T-helper 17 cell (primary cell): ENCODE measurements at places on chromosomes 3 and 15. TPM values are rescaled to one million over a fixed set of nuclear protein-coding genes. Genes with fewer than 3 reads are reported as not detected.

GRCh38 chr3:15768421-15769255 is 29.1 kb downstream of the ANKRD28 start:
- H3K27me3 ChIP-seq = no peaks in the 10 kb centered on the region
- no peak for DNase-seq
- peaks cover 5% of the 10 kb centered on the region for H3K36me3 ChIP-seq
- no peak overlapping the region for H3K4me3 ChIP-seq
- H3K27ac ChIP-seq = no peak overlapping the region

DNA sequence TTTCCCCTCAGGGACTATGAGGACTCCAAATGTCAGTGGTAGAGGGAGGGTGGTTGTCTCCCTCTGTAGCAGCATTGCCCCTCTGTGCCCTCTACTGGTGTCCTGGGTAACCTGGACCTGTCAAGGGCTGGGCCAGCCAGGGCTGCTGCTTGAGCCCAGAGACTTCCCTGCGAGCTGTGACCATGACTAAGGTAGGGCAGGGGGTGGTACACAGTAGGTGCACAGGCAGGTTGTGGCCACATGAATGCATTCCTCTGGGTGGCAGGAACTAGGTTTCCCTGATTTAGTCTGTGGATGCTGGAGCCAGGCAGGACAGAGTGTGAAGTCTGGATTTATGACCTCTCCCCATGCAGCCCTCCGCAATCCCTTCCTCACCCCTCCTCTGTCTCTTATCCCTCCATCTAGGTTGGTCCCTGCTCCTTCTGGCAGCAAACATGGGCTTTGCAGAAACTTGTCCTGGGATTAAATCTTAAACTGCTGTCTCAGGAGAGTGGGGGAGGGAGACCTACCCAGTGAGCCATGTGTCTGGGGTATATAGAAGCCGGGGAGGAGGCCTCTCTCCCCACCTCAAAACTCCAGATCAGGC is 8.7 kb upstream of the SEMA3F start:
- peaks cover 3% of the 10 kb centered on the region for H3K36me3 ChIP-seq
- H3K4me3 ChIP-seq = no peak overlapping the region

The SOX2 gene
- total RNA-seq = not detected

- H3K4me3 ChIP-seq = no peak overlapping the region
- peaks cover 40% of the 10 kb centered on the region for H3K4me1 ChIP-seq
- H3K27ac ChIP-seq = peak overlapping the region; percentile 95
- no peak for DNase-seq
- peaks cover 6% of the 10 kb centered on the region for H3K36me3 ChIP-seq
- no peaks in the 10 kb centered on the region for H3K27me3 ChIP-seq
Measured at GRCh38 chr3:53104762-53105161, 25.5 kb downstream of the RFT1 start.

GRCh38 chr15:43808960-43809678 is 8.7 kb downstream of the HYPK start:
- H3K4me1 ChIP-seq = peaks cover 9% of the 10 kb centered on the region
- H3K4me3 ChIP-seq = no peak overlapping the region
- H3K27me3 ChIP-seq = no peaks in the 10 kb centered on the region
- H3K36me3 ChIP-seq = peaks cover 11% of the 10 kb centered on the region
- no peak overlapping the region for H3K27ac ChIP-seq

The CSPG5 gene
- total RNA-seq = 0.21 TPM

The FBXL22 gene
- total RNA-seq = 1.1 TPM

GRCh38 chr3:12447075-12447474 is 37.2 kb upstream of the TSEN2 start:
- H3K4me3 ChIP-seq = no peak overlapping the region
- DNase-seq = no peak
- peaks cover 23% of the 10 kb centered on the region for H3K27me3 ChIP-seq
- peaks cover 6% of the 10 kb centered on the region for H3K4me1 ChIP-seq
- H3K36me3 ChIP-seq = no peaks in the 10 kb centered on the region
- no peak overlapping the region for H3K27ac ChIP-seq

- peaks cover 6% of the 10 kb centered on the region for H3K4me1 ChIP-seq
- H3K27me3 ChIP-seq = peaks cover 29% of the 10 kb centered on the region
- no peak for DNase-seq
- H3K36me3 ChIP-seq = peaks cover 3% of the 10 kb centered on the region
Measured at GRCh38 chr3:135895734-135896121, 69.8 kb upstream of the PPP2R3A start.

The MYLK gene
- 52.1 TPM for total RNA-seq

The PCOLCE2 gene
- not detected for total RNA-seq

- peak overlapping the region; percentile 3 for H3K27ac ChIP-seq
- DNase-seq = no peak
Measured at GRCh38 chr3:101950985-101951733, 101.8 kb downstream of the NFKBIZ start.

DNA sequence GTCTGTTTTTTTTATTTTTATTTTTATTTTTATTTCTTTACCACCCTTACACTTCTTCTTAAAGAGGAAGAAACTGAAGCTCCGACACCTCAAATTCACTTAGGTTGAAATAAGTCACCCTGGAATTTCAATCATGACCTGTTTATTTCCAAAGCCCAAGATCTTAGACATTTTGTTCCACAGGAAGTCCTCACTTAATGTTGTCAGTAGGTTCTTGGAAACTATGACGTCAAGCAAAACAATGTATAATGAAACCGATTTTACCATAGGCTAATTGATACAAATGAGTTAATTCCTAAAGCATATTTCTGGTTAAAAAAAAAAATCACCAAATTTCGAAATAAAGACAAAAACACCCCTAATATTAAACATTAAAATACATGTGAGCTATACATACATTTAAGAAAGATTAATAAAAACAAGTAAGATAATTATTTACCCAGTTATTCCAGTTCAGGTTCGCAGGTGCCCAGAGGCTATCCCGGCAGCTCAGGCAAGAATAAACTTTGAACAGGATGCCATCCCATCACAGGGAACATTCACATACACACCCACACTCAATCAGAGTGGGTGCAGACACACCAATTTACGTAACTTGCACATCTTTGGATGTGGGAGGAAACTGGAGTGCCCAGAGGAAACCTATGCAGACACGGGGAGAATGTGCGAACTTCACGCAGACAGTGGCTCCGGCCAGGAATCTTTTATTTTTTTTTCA is 391.0 kb downstream of the RAP2B start:
- peaks cover 3% of the 10 kb centered on the region for H3K4me1 ChIP-seq
- H3K27me3 ChIP-seq = no peaks in the 10 kb centered on the region
- no peaks in the 10 kb centered on the region for H3K36me3 ChIP-seq

GRCh38 chr3:23662079-23662617 is 143.6 kb upstream of the UBE2E1 start:
- no peak overlapping the region for H3K4me3 ChIP-seq
- peaks cover 8% of the 10 kb centered on the region for H3K4me1 ChIP-seq
- no peaks in the 10 kb centered on the region for H3K36me3 ChIP-seq
- no peak overlapping the region for H3K27ac ChIP-seq

GRCh38 chr15:51346136-51346535 is 4.7 kb downstream of the GLDN start:
- H3K4me1 ChIP-seq = no peaks in the 10 kb centered on the region
- no peak for DNase-seq
- H3K27me3 ChIP-seq = peaks cover 40% of the 10 kb centered on the region
- no peak overlapping the region for H3K4me3 ChIP-seq
- H3K36me3 ChIP-seq = no peaks in the 10 kb centered on the region
- no peak overlapping the region for H3K27ac ChIP-seq

DNA sequence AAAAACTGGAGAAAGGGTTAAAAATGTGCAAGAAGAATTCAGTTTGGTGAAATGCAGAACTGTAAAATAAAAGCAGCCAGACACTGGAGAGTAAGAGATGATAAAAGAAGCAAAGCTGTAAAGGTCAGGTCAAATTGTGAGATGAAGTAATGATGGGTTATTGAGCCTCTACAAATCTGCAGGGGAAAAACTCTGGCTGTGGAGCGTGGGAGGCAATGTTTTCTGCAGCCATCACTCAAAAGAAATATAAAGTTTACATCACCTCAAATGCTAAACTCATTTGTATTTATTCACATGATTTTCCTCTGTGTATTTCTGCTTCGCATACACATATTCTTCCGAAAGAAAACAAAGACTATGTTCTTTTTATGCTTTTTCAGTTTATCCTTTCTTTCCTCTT is 158.8 kb upstream of the GPR149 start:
- no peaks in the 10 kb centered on the region for H3K4me1 ChIP-seq
- no peaks in the 10 kb centered on the region for H3K36me3 ChIP-seq
- no peak for DNase-seq

DNA sequence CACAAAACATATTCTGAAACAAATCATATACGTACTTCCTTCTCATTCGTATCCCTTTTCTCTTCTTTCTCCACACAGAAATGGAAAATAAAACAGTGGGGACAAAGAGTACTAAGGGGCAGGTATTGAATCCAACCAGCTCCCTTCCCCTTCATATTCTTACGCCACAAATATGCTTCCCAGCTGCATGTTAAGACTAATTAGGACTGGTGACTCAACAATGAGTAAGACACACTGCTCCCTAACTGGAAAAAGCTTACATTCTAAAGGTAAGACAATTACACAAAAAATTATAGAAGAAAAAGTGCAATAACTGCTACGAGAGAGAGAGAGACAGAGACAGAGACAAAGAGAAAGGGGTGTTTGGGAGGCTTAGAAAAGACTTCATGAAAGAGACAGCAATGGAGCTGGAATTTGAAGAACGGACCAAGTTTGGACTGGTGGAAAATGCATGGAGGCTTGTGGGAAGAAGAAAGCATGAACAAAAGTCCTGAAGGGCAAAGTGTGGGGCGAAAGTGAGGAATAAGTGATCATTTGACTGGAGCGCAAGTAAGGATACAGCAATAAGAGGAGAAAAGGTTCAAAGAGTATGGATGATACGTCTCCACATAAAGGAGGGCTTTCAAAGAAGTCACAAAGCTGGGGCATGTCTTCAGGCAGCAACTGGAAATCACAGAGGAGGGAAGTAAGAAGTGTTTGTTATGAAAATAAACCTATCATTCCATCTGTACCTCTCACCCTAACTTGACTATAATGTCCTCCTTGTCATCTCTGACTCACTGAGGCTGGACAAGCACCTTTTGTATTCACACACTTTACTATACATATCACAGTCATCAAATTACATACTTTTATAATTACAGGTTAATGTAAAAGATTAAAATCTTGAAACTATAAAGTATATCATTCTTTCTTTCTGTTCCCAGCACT is 49.2 kb downstream of the RYK start:
- H3K4me3 ChIP-seq = no peak overlapping the region
- peaks cover 11% of the 10 kb centered on the region for H3K4me1 ChIP-seq
- peaks cover 22% of the 10 kb centered on the region for H3K36me3 ChIP-seq
- H3K27ac ChIP-seq = no peak overlapping the region

GRCh38 chr3:120637851-120638559 is 41.9 kb downstream of the NDUFB4 start:
- no peaks in the 10 kb centered on the region for H3K27me3 ChIP-seq
- no peaks in the 10 kb centered on the region for H3K36me3 ChIP-seq
- DNase-seq = no peak
- no peak overlapping the region for H3K4me3 ChIP-seq
- H3K27ac ChIP-seq = no peak overlapping the region

GRCh38 chr15:90564051-90564450 is 34.3 kb downstream of the CRTC3 start:
- peaks cover 2% of the 10 kb centered on the region for H3K36me3 ChIP-seq
- H3K27ac ChIP-seq = peak overlapping the region; percentile 95
- peak overlapping the region; percentile 74 for H3K4me3 ChIP-seq
- peaks cover 49% of the 10 kb centered on the region for H3K4me1 ChIP-seq

The BBS4 gene
- total RNA-seq = 9.9 TPM

GRCh38 chr15:77243716-77244401 is 172.9 kb upstream of the TSPAN3 start:
- no peak overlapping the region for H3K4me3 ChIP-seq
- no peaks in the 10 kb centered on the region for H3K27me3 ChIP-seq

GRCh38 chr3:117531078-117531767 is 821.6 kb downstream of the TUSC7 start:
- H3K4me3 ChIP-seq = no peak overlapping the region
- no peaks in the 10 kb centered on the region for H3K27me3 ChIP-seq
- H3K36me3 ChIP-seq = no peaks in the 10 kb centered on the region
- DNase-seq = no peak
- no peaks in the 10 kb centered on the region for H3K4me1 ChIP-seq

GRCh38 chr3:167780214-167780883 is 44.8 kb downstream of the SERPINI1 start:
- DNase-seq = no peak
- no peaks in the 10 kb centered on the region for H3K36me3 ChIP-seq
- H3K4me1 ChIP-seq = no peaks in the 10 kb centered on the region
- no peak overlapping the region for H3K27ac ChIP-seq
- no peaks in the 10 kb centered on the region for H3K27me3 ChIP-seq

DNA sequence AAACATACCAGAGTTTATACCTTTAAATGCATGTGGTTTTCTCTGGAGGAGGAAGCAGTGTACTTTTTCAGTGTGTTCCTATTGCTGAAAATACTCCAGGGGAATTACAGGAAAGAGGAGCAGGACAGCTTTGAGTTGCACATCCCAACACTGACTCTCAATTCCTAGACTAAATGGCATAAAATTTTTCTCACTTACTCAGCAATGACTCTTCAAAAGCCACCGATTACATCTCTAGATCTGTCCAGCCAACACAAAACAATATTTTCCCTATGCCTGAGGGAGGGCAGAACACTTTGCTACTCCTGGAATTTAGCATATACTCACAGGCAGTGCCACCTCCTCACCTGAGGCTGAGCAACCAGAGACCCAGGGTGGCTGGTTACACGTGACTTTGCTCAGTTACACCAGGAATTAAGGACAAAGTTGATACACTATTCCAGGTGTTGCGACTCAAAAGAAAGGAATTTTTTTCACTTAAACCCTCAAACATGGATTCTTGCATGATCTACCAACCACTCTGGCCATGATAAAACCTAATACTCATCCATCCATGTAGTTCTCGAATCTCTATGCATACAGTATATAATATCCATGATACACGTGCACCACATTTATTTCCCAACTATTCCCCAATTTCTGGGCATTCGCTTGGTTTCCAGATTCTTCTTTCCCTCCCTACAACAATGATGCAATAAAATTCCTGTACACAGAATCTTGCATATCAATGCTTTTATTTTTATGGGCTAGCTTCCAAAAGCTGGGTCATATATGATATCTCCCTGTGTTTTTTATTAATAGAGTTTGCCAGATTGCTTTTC is 194.6 kb downstream of the THRB start:
- no peaks in the 10 kb centered on the region for H3K36me3 ChIP-seq
- no peak overlapping the region for H3K4me3 ChIP-seq
- peaks cover 8% of the 10 kb centered on the region for H3K27me3 ChIP-seq

GRCh38 chr3:184688251-184688881 is 23.5 kb downstream of the MAGEF1 start:
- H3K27ac ChIP-seq = no peak overlapping the region
- peaks cover 4% of the 10 kb centered on the region for H3K4me1 ChIP-seq
- DNase-seq = no peak
- H3K36me3 ChIP-seq = peaks cover under 1% of the 10 kb centered on the region

GRCh38 chr3:53591646-53592045 is 97.2 kb downstream of the CACNA1D start:
- no peak overlapping the region for H3K4me3 ChIP-seq
- peaks cover 35% of the 10 kb centered on the region for H3K27me3 ChIP-seq
- no peaks in the 10 kb centered on the region for H3K4me1 ChIP-seq
- H3K27ac ChIP-seq = no peak overlapping the region

The FOXL2NB gene
- total RNA-seq = not detected

The SUCLG2 gene
- 43.8 TPM for total RNA-seq
